ENCODE measurements at places on chromosomes 1 and 21.

GRCh38 chr1:161013488-161014230 lies 7.3 kb downstream of the F11R start:
- peak; percentile 77 for DNase-seq

DNA sequence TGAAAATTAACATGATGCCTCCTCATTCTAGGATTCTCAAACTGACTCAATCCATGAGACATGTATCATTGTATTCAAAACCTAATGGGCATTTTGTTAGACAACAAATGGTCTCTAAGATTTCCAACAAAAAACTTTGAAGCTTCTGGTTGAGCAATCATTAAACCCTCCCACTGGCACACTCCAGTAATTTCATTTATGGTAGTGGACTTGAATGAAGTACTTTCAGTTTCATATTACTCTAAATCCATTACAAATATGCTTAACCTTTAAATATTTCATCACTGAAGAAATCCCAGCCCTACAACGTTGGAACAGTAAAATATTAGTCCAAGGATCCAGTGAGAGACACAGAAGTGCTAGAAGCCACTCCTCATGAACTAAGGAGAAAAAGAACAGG lies 43.5 kb downstream of the GBP6 start:
- no peak for DNase-seq

GRCh38 chr1:167185974-167186657 lies 34.6 kb upstream of the POU2F1 start:
- DNase-seq: no peak

DNA sequence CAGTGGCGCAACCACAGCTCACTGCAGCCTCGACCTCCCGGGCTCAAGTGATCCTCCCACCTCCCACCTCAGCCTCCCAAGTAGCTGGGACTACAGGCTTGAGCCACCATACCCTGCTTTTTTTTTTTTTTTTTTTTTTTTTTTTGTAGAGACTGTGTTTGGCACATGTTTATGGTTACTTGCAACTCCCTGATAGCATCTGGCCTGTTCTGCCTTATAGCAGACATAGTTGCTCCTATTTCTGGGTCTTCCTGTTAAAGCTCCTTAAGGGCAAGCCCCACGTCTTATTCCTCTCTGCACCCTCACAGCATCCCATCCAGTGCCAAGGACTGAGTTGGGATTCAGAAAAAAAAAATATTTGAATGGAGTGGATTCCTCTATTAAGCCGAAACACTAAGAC lies 17.1 kb upstream of the CNR2 start:
- DNase-seq: no peak

GRCh38 chr1:90718411-90719329 lies 1.6 kb upstream of the BARHL2 start:
- no peak for DNase-seq

- no peak for DNase-seq
These were observed 175.7 kb downstream of the ZZZ3 start for GRCh38 chr1:77506771-77507170.

GRCh38 chr1:30777904-30778153 lies 20.3 kb upstream of the LAPTM5 start:
- no peak for DNase-seq

DNA sequence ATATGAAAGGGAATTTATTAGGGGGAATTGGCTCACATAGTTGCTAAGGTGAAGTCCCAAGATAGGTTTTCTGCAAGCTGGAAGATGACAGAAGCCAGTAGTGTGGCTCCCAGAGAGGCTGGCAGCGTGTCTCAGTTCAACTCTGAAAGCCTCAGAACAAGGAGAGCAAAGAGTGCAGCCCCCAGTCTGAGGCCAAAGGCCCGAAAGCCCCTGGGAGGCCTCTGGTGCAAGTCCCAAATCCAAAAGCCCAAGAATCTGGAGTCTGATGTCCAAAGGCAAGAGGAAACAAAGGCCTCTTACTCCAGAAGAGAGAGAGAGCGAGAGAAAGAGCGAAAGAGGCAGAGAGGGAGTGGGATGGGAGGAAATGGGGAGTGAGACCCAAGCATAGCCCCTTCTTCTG lies 18.3 kb downstream of the KCNA2 start:
- no peak for DNase-seq

Measured in activated naive CD8-positive, alpha-beta T cell treated with anti-CD3 and anti-CD28 coated beads for 36 hours (primary cell).